ENCODE measurements at places on chromosomes 16 and 17. TPM values are rescaled to one million over a fixed set of nuclear protein-coding genes. Genes with fewer than 3 reads are reported as not detected.
A peak's percentile ranks its signal among the peaks of the same experiment; 100 is the strongest.

- peak overlapping the region; percentile 39 for H3K4me3 ChIP-seq
- DNase-seq: no peak
- H3K27ac ChIP-seq: no peak overlapping the region
- H3K27me3 ChIP-seq: peaks cover 23% of the 10 kb centered on the region
- H3K4me1 ChIP-seq: peaks cover 9% of the 10 kb centered on the region
Measured at GRCh38 chr16:22814711-22815105, 746 bp downstream of the HS3ST2 start.

Gene CHST4
- not detected for total RNA-seq

DNA sequence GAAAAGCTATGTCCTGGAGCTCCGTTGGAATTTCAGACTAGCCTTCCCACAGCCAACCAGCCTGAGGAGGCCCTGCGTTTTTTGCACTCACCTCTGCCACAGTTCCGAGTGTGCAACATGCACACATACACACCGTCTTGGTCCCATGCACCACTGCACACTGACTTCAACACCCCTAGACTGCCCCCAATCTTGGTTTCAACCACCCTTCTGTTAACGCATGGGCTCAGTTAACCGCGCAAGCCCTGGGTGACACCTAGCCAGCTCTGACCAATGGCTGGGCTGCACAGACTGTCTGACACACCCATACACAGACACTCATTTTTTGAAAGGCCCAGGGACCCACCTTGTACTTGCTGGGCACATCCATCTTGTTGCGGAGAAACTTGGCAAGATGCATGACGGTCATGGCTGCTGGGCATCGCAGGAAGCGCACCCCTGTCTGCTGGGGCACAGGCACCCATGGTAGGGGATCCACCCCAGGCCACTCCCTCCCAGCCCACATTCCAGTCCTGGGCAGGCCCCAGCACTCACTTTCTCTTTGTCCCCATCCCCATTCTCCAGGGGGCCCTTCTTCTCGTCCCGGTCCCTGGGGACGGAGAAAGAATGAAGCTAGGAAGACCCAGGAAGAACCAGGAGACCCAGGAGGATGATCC lies 8.0 kb downstream of the CISD3 start:
- peaks cover 72% of the 10 kb centered on the region for H3K36me3 ChIP-seq
- DNase-seq: no peak
- no peak overlapping the region for H3K4me3 ChIP-seq
- H3K27ac ChIP-seq: no peak overlapping the region
- H3K27me3 ChIP-seq: no peaks in the 10 kb centered on the region

Gene KRTAP9-2
- total RNA-seq: not detected

DNA sequence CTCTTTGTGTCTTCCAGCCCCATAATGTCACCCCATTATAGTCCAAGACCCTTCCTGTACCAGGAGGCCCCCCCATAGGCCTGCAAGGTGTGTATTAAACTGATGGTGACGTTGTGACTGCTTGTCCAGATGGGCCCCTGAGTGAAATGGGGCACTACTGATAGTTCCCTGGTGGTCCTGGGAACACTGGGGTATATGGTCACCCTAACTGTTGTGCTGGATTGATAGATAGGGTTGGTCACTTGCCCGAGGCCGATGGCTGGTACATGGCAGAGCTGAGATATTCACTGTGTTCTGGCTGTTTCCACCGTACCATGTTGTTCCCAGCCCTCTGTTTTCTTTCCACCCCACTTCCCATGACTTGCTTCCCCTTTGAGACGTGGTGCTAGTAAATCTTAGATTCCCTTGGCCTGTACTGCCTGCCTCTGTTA lies 4.3 kb downstream of the CNP start:
- H3K27ac ChIP-seq: no peak overlapping the region
- H3K27me3 ChIP-seq: no peaks in the 10 kb centered on the region
- H3K4me3 ChIP-seq: no peak overlapping the region
- DNase-seq: no peak
- peaks cover 74% of the 10 kb centered on the region for H3K36me3 ChIP-seq

Gene TBC1D3
- 3.6 TPM for total RNA-seq

Gene NOXO1
- total RNA-seq: 1.1 TPM

Data from MCF 10A (cell line).